ENCODE measurements at places on chromosomes 12 and 14. TPM values are rescaled to one million over a fixed set of nuclear protein-coding genes. Genes with fewer than 3 reads are reported as not detected.

Gene ZC2HC1C
- 4.5 TPM for total RNA-seq

Gene CRIP1
- total RNA-seq, result 96.2 TPM

GRCh38 chr12:65524666-65525065 is 246.2 kb downstream of the MSRB3 start:
- no peak for DNase-seq

- DNase-seq, result no peak
These were observed 506 bp upstream of the NABP2 start for GRCh38 chr12:56223571-56224101.

- DNase-seq, result no peak
These were observed 8.8 kb downstream of the AICDA start for GRCh38 chr12:8603856-8604255.

Data from upper lobe of right lung (tissue), 1 donor.